Hematopoietic multipotent progenitor cell treated with erythropoietin and hydrocortisone succinate and interleukin-3 and kit ligand, for 8 days (in vitro differentiated cells): ENCODE measurements at places on chromosomes 11 and 22.

DNA sequence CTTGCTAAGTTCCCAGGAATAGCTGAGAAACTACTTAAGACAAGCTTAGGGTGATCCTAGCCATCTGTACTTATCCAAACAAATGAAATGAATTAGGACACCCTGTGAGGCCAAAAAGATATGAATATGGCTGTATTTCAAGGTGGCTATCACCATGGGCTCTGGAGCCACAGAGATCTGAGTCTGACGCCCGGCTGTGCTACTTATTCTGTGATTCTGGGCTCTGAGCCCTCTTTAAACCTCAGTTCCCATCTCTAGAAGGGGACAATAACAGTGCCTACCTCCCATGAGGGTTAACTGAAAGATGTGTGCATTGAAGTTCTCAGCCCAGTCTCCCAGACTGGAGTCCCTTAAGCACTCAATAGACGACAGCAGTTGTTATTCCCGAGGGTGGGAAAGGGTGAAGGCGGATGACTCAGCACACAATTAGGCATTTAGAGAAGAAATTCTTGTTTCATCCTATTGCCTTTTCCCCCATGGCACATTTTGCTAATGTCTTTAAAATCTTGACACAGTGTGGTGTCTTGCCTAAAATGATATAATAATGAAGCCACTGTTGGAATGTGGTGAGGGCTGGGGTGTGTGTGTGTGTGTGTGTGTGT is 132.5 kb downstream of the ADAMTS15 start:
- no peak for DNase-seq

GRCh38 chr22:41411021-41411851 is 29.5 kb downstream of the TEF start:
- DNase-seq, result no peak

DNA sequence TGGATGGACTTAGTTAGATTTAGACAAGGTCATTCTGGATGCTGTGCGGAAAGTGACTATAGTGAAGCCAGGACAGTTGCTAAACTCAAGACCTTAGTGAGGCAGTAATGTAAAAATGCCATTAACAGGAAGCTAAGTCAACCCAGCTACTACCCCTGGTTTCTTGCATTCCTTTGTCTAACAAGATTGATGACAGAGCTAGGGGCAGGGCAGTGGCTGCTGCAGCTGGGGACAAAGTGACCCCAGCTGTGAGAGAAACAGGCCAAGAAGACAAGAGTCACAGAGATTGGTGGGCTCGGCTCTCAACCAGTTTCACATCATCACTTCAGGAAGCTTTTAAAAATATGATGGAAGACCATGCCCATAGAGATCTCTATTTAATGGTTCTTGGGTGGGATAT is 110.4 kb upstream of the POU2AF2 start:
- DNase-seq, result no peak

DNA sequence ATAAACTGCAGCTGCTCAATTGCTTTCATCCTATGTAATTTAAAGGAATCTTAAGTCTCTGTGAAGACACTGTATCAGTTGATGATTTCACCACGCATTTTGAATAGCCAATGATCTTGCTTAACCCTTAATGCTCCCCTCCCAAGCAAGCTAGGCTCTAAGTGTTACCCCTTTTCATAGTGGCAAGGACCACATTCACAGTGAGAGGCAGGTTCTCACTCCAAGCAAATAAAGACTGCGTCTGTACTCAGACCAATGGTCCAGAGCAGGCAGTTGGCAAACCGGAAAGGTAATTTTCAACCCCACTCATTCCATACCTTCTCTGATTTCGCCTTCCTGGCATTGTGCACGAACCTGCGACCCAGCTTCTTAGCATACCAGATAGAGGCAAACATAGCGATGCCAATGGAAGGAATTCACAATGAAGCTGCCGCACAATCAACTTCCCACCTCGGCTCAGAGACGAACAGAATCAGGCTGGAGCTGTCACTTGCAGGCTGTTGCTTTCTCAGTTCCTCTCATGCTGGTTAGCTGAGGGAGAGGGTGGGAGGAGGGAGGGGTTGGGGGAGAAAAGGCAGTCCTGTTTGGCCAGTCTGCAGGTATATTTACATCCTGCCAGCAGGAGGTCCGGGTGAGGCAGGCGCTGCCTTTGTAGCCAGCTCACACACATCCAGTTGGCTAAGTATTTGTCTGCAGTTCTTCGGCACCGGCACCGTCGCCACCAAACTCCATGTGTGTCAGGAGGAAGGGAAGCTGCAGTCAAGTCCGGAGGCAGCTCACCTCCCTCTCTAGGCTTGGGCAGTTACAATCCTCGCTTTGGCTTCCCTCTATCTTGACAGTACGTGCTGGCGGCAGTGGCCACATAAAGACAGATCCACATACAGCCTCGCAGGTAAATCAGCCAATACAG is 1151.2 kb upstream of the CCDC90B start:
- DNase-seq, result no peak

- no peak for DNase-seq
Measured at GRCh38 chr11:72191961-72192381, at the start of gene FOLR1. FOLR1 (plus strand) TSS chr11:72192140; CDS start chr11:72192174, 34 bp downstream.

- DNase-seq, result no peak
Measured at GRCh38 chr11:66315921-66316811, 678 bp downstream of the CD248 start.

GRCh38 chr22:50016988-50017700 is 4.6 kb upstream of the IL17REL start:
- no peak for DNase-seq

- no peak for DNase-seq
Measured at GRCh38 chr11:38553148-38553547, 1955.1 kb upstream of the RAG2 start.

- no peak for DNase-seq
Measured at GRCh38 chr22:32622004-32622743, 147.6 kb downstream of the FBXO7 start.

- DNase-seq, result peak; percentile 62
Measured at GRCh38 chr11:6705905-6706535, 22.9 kb upstream of the MRPL17 start.

DNA sequence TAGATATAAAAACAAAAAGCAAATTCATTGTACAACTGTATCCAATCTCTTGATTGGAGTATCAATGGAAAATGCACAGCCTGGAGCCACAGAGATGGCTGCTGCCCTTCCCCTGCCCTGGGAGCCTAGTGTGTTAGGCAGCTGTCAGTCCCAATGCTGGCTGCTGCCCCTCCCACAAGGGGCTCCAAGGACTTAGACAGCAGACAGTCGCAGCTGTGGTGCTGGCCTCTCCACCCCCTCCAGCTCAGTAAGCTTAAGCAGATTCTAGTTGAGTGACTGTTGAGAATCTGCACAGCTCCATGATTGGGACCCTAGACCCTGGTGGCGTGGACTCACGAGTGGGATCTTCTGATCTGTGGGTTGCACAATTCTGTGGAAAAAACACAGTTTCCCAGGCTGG is 1511.2 kb downstream of the FAM181B start:
- no peak for DNase-seq

DNA sequence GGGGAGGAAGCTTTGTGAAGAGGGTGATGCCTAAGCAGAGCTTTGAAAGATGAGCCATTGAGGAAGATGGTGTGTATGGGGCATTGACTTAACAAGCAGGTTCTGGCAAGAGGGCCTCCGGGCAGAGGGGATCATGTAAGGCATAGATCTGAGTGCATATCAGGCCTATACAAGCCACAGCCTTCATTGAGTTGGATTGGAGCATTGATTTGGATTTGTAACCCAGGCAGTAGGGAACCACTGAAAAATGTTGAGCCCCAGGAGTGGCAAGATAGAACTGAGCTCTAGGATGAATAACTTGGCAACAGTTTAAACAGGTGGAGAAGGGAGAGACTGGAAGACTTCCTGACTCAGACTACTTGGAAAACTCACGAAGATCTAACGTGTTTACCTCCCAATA is 21.4 kb downstream of the PANX1 start:
- no peak for DNase-seq

- DNase-seq, result no peak
Measured at GRCh38 chr11:123700772-123701171, 40.7 kb downstream of the ZNF202 start.

- DNase-seq, result no peak
Measured at GRCh38 chr22:31308181-31308580, 15.9 kb upstream of the PIK3IP1 start.

DNA sequence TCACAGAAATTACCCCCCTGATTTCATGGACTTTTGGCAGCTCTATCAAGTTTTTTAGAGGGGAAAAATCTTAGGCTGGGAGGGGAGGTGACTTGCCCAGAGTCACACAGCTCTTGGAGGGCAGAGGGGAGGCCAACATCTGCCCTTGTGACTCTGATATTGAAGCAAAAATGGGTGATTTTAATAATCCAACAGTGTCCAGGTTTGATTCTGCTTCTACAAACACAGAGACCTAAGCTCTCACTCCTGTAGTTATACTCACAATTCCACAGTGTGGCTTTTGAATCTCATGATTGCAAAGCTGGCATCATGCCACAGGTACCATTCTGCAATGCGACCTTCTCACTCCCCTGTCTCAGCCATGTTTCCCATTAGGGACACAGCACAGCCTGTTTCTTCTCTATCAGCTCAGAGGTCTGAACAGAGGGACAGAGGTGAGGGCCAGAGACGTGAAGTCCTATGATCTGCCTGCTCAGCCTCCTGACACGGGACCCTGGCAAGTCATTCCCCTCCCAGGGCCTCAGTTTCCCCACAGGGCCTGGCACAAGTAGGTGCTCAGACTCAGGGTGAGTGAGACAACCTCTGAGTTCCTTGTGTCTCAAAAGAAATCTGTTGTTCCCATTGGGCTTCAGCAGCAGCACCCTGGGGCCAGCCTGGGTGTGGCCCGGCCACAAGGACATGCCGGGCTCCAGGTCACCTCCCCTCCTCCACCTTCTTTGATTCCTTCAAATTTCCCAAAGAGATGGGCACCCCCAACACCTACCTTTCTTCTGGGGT is 766 bp downstream of the APOL2 start:
- DNase-seq, result peak; percentile 49

DNA sequence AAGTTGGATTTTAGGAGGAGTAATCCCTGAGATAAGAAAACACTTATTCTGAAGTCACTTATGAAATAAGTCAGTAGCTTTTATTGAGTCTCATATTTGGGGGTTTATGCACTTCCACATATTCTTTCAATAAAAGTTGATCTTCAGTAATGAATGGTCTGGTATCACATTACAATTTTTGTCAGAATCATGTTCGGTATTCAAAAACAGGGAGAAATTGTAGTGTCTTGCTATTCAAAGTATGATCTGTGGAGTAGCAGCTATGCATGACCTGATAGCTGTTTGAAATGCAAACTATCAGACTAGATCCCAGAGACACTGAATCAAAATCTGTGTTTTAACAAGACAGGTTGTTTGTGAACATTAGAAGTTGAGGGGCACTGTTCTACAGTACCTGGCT is 857.6 kb downstream of the METTL15 start:
- no peak for DNase-seq

- peak; percentile 41 for DNase-seq
Measured at GRCh38 chr11:33773404-33773986, 825 bp downstream of the FBXO3 start.

- DNase-seq, result no peak
Measured at GRCh38 chr11:36777311-36777710, 179.3 kb upstream of the RAG2 start.

DNA sequence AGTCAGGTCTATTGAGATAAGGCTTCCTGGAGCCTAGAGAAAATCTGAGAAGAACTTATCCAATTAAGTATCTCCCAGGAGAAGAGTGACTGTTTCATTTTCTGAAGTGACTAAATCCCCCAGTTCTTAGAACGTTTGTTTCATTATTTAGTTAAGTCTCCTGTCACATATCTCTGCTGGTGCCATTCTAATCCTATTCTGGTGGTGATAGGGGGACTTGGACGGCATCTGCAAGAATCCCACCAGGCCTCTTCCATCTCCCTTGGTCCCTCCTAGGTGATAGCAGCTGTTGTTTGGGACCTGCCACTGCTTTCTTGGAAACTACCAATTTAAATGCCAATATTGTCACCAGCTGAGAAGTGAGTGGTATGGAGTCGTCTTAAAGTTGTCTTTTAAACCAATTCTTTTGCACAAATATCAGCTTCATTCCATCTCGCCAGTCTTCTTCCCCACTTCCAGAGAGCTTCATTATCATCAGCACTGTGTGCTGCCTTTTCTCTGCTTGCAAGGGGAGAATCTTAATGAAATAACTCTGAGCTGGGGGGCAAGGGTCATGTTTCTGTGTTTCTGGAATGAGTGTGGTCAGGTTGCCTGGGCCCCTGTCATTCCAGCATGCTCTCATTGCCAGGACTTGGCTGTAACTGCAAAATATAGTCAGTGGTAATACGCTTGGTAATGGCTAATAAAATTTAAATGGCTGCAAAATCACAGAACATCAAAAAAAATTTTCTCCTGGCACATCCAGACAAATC is 104.8 kb downstream of the LDLRAD3 start:
- DNase-seq, result no peak

DNA sequence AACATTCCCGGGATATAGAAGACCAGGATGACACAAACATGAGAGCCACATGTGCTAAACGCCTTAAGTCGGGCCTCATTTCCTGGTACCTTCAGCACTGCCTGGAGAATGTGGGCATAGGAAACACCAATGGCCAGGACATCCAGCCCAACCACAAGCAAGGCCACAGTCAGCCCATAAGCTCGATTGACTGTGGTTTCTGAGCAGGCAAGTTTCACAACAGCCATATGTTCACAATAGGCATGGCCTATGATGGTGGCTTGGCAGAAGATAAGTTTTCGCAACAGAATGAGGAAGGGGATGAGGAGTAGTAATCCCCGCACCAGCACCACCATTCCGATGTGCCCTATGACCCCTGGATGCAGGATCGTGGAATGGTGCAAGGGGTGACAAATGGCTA is 26.9 kb upstream of the OR56A1 start:
- no peak for DNase-seq

DNA sequence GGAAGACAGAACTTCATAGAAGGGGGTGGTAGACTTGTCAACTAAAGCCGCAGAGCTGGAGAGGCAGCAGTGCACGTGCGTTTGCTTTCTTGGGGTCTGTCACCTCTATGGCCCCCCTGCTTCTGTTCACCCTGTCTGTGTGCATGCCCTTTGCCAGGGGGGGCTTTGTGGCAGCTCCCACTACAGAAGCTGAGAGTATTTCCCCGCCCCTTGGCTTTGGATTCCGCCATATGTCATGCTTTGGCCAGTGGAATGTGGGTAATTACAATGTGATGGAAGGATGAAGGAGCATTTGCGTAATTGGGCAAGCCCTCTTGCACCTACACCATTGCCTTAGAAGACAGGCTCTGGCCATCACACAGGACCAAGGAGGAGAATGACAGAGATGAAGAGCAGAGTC is 153.0 kb downstream of the MPPED1 start:
- DNase-seq, result no peak

- DNase-seq, result no peak
Measured at GRCh38 chr11:61495801-61496601, 12.5 kb upstream of the LRRC10B start.

DNA sequence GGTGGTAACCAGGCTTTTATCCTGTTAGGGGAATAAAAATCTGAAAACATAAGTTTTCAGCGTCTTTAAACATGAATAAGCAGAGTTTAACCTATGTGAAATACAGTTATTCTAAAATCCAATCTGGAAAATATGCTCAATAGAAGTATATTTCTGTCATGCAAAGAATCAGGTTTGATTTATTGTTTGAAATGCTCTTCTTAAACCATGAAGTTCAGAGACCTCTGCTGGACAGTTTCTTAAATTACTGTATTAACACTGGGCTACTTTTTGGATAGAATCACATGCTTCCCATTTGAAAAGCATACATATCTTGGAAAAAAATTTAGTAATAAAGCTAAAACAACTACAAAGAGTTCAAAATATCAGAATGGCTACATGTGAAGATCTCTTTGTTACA is 25.4 kb downstream of the APIP start:
- DNase-seq, result peak; percentile 59

GRCh38 chr11:117816846-117817367 is 7.6 kb downstream of the FXYD2 start:
- no peak for DNase-seq
